Bladder microvascular endothelial cell (primary cell): ENCODE measurements at places on chromosomes 2 and 18. TPM values are rescaled to one million over a fixed set of nuclear protein-coding genes. Genes with fewer than 3 reads are reported as not detected.

The L3MBTL4 gene
- total RNA-seq: 0.16 and 10.8 TPM in 2 replicates

The CXCR2 gene
- total RNA-seq: not detected in 2 replicates

The CCDC68 gene
- total RNA-seq: 0.49 and 0.63 TPM in 2 replicates

The CCDC141 gene
- total RNA-seq: under 0.01 and 0.57 TPM in 2 replicates

The SLC4A5 gene
- 0.38 TPM in 1 of 2 replicates, not detected in the other for total RNA-seq

The KLHL14 gene
- 0.16 and 0.44 TPM in 2 replicates for total RNA-seq

The SULT1C2 gene
- not detected in 2 replicates for total RNA-seq

The SALL3 gene
- total RNA-seq: not detected in 2 replicates

The NYAP2 gene
- total RNA-seq: not detected in 2 replicates

The INHA gene
- total RNA-seq: not detected in 2 replicates

The MXD1 gene
- total RNA-seq: 2.3 and 5.3 TPM in 2 replicates

The FEV gene
- not detected in 2 replicates for total RNA-seq

The CEP76 gene
- 12.5 and 12.6 TPM in 2 replicates for total RNA-seq

The ZSWIM2 gene
- 0.13 TPM in 1 of 2 replicates, not detected in the other for total RNA-seq

The SPHKAP gene
- total RNA-seq: not detected in 2 replicates
